Activated CD4-positive, alpha-beta T cell treated with anti-CD3 and anti-CD28 coated beads, Interleukin-2, amount 10 ng/mL, durations not matched to agents 7 days and 5 days (primary cell): ENCODE measurements at places on chromosomes 5 and 9. TPM values are rescaled to one million over a fixed set of nuclear protein-coding genes. Genes with fewer than 3 reads are reported as not detected.

The CARD6 gene
- 5.2 TPM for total RNA-seq

The ABL1 gene
- total RNA-seq, result 37.3 TPM

- no peaks in the 10 kb centered on the region for H3K27me3 ChIP-seq
- DNase-seq, result no peak
- H3K36me3 ChIP-seq, result no peaks in the 10 kb centered on the region
- H3K4me1 ChIP-seq, result no peaks in the 10 kb centered on the region
- no peak overlapping the region for H3K27ac ChIP-seq
Observed at GRCh38 chr5:165258197-165258771, 1752.9 kb downstream of the MAT2B start.

DNA sequence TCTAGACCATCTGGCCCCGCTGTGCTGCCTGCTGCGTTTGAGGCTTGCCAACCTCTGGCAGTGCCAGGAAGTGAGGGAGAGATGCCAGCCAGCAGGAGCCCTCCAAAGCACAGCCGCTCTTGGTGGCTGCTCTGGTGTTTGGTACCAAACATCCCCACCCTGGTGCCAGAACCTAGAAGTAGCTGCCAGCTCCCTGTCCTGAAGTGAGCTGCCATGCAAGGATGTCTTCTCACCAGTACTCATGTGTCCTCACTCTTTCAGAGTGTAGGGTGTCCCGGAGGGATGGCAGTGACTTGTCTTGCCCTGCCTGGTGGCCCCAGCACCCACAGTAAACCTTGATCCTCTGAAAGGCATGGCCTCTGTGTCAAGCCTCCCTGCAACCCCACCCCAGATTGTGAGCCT lies 43.4 kb downstream of the AMBP start:
- H3K4me3 ChIP-seq, result no peak overlapping the region
- no peaks in the 10 kb centered on the region for H3K4me1 ChIP-seq
- H3K36me3 ChIP-seq, result no peaks in the 10 kb centered on the region
- no peaks in the 10 kb centered on the region for H3K27me3 ChIP-seq
